ENCODE measurements at places on chromosomes 5 and 9.

GRCh38 chr5:74094096-74094781 lies 468.2 kb downstream of the ARHGEF28 start:
- DNase-seq, result no peak

DNA sequence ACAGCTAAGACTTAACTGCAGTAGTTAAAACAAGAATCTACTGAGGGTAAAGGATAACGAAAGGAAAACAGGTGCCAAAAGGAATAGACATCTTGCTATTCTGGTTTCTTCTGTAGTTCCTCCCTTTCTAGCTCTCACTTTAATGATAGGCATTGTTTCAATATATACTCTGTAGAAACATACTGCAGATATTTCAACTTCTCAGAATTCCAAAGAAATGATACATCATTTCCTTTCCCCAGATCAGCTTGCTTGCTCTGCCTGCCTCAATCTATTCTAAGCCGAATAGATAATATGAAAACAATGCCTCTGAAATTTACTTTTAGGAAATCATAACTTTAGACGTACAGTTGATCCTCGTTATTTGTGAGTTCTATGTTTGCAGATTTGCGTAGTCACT lies 46.3 kb downstream of the ACO1 start:
- peak; percentile 23 for DNase-seq

- DNase-seq, result no peak
These were observed 26.7 kb downstream of the POLR1E start for GRCh38 chr9:37512437-37512836.

GRCh38 chr9:124444166-124444565 lies 6.1 kb upstream of the ADGRD2 start:
- no peak for DNase-seq

DNA sequence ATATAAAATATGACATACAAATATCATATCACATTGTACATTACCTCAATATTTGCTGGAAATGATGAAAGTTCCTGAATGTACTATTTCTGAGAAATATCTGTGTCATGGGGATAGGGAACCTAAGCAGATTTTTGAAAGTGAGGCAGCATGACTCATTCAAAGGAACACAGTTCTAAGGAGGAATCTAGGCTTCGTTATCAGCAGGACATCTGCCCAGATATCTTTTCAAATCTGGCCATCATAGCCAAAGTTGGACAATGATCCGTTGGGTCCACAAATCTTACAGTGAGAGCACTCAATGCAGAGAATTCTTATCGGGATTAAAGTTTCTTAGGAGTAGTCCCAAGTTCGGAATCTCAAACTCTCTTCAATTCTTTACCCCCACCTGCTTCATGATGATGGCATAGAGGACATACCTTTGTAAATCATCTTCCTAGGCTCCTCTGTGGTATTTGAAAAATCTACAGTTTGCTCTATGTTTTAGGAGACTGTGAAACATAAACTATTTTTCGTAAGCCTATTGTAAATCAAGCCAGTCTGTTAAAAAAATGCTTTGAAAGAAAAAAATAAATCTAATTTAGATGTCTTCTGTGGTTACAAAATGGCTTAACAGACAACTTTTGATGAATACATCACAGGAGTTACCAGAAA lies 29.4 kb upstream of the ALDH1A1 start:
- peak; percentile 54 for DNase-seq

DNA sequence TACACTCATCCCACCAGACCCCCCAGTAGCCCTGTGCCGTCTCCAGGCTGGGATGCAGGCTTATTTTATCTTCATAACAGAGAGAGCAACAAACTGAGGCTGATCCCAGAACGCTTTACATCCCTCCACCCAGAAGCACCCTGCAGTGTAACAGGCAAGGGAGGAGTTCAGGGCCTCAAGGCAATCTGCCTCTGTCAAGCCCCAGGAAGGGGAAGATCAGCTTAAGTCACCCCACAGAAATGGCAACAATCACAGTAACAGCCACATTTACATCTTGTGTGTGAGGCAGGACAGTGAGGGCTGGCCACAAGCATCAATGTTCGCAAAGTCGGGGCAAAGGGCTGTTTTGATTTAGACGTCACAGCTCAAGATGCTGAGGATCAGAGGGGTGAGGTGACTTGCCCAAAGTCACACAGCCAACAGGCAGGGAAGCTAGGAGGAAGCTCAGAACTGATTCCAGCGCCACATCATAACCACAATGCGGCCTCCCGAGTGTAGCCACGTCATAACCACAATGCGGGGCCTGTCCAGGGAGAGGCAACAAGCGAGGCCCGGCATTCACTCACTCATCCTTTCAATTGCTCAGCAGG lies 14.4 kb downstream of the STK10 start:
- DNase-seq, result peak; percentile 37

- peak; percentile 12 for DNase-seq
These were observed 3.1 kb upstream of the ENTPD8 start for GRCh38 chr9:137444106-137444790.

- no peak for DNase-seq
These were observed 55.3 kb downstream of the LIX1 start for GRCh38 chr5:97087138-97087537.

GRCh38 chr9:130396581-130396980 lies 48.2 kb upstream of the ASS1 start:
- no peak for DNase-seq

GRCh38 chr5:141686648-141687416 lies 4.8 kb upstream of the ARAP3 start:
- no peak for DNase-seq

DNA sequence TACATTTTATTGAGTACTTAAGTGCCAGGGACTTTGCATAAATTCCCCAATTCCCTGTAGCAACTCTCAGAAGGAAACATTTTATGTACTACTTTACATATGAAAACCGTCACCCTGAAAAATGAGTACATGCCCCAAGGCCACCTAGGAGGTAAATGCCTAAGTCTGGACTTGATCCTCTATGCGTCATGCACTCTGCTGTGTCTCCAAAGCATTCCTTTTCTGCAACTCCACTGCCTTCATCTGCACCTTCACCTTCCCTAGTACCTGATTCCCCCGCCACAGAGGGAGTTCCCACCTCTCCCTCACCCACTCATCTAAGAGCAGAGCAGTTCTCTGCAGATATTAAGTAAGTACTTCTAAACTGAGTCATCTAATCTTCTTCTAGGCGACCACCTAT lies 75.2 kb upstream of the HRH2 start:
- DNase-seq, result no peak
